ENCODE measurements at places on chromosomes 1 and 21.
A peak's percentile ranks its signal among the peaks of the same experiment; 100 is the strongest.

- DNase-seq, result no peak
Observed at GRCh38 chr1:59666106-59666505, 148.6 kb upstream of the HOOK1 start.

DNA sequence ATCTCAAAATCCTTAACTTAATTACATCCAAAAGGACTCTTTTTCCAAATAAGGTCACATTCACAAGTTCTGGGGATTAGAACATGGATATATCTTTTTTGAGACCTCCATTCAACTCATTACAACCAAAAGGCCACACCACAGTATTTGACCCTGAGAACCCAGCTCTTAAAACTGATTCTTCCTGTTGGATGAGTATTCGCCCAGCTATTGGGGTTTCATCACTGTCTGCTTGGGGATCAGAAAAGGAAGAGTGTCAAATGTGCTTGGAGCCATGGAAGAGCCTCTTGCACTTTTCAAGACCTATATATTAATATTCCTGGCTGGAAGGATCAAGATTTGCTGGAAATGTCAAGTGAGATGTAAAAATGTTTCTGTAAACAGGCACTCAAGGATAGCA is 5.4 kb upstream of the TINAGL1 start:
- no peak for DNase-seq

DNA sequence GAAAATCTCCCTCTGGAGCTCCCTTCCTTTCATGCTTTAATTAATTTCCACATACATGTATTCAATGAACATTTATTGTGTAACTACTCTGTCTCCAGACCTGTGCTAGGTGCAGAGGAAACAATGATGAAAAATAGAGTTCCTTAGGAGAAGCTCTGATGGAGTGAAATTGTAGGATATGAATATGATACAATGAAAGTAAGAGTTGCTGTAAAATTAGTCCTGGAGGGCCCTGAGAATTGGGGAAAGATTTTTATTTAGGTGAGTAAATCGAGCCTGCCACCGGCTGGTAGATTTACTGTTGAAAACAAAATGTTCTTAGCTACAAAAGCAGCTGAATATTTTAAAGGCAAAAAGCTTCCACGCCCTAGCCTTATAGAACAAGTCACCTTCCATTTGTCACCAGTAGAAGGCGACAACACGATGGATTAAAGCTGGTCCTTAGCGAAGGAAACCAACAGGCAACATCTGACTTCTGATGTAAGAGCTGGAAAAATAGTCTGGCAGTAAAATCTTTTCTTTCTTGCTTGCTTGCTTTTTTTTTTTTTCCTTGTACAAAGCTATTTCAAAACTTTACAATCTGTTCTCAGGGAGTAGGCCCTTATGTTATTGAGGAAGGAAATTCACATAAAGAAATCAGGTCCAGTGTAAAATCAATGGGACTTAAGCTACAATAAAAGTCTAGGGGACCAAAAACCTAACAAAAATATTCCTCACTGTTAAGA is 82.0 kb upstream of the ROR1 start:
- no peak for DNase-seq

- no peak for DNase-seq
Observed at GRCh38 chr1:30905916-30906620, 2.5 kb downstream of the SDC3 start.

DNA sequence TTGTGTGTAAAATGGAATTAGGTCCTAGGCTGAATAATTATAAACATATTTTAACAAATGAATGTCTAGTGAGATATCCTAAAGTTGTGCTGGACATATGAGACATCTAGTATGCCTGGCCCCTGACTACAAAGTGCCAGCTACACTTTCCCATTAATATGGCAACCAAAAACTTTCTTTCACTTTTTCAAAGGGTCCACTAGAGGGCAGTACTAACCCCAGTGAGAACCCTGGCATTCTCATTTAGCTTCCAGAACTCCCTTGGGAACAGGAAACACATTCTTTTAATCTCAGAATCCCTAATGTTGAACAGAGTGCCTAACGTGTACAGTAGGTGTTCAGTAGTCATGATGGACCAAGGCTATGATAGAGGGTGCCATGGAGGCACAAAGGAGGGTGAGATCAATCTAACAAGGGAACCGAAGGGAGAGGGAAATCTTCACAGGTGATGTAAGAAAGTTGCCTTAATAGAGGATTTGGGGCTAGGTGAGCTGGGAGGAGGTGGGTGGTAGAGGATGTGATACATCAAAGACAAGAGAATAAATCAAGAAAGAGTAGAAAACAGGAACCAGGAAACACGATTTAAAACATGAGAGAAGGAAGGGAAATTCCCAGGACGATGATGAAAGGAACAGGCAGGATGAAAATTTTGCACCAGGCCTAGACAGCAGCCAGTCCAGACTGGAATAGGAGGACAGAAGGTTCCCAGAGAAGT is 41.6 kb downstream of the NSL1 start:
- no peak for DNase-seq

GRCh38 chr1:35577071-35577998 is 4.2 kb downstream of the TFAP2E start:
- peak; percentile 36 for DNase-seq

DNA sequence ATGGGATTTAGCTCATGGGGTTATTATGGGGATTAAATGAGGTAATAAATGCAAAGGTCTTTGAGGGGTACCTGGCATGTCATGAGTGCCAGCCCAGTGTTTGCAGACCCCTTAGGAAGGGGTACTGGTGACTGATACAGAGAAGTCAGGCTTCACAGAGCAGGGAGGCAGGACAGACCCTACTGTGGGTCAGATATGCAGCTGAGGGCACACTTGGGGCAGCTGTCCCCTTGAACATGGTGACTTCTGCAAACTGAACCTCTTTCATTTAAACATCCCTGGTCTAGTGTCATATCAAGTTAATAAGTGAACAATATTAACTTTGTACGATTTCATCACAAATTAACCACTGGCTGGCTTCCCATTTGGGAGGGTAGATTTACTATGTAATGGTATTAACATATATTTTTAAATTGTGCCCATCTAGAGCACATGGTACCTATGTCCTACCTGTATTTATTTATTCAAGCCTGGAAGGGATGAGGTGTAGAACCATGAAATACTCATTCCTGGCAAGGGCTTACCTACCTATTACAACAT is 25.9 kb downstream of the STPG1 start:
- no peak for DNase-seq

- DNase-seq, result no peak
Observed at GRCh38 chr21:34020983-34021553, 52.3 kb upstream of the MRPS6 start.

DNA sequence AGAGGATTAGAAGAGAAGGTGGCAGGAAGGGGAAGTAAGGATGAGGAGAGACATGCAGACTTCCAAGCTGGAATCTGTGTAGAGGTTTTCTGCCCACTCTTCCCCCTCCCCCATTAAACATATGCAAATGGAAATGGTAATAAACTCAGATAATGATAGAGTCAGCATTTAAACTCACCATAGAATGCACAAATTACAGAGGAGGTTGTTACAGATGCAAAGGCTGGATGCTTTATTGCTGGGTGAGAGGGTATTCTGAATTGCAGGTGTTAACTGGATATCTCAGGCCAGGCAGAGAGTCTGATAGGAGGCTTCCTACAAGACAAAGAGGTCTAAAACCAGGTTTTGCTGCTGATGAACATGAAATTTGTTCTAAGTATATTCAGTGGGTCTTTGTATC is 372.5 kb downstream of the SEC16B start:
- no peak for DNase-seq

- no peak for DNase-seq
Observed at GRCh38 chr1:93344886-93345632, 648 bp upstream of the DR1 start.

DNA sequence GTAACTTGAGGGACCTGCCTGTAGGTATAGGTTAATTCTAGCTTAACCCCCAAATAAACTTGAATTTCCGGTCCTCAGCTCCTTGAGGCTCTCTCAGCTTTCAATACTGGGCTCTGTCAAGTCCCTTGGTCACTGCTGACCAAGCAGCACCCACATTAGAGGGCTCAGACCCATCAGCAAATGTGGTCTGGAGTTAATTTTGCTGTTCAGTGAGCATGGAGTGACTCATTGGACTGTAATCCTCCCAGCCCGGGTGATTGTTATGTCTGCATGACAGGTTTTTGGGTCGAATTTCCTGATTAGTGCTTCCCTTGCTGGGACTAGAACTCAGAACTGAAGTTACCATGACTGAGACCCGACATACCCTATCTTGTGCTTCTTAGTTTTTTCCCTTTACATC is 130.6 kb downstream of the URB2 start:
- no peak for DNase-seq

- no peak for DNase-seq
Observed at GRCh38 chr1:20348326-20348915, 57.7 kb downstream of the VWA5B1 start.

- no peak for DNase-seq
Observed at GRCh38 chr1:34918386-34918976, 11.0 kb downstream of the DLGAP3 start.

- no peak for DNase-seq
Observed at GRCh38 chr21:25428537-25428936, 178.7 kb downstream of the MRPL39 start.

- DNase-seq, result no peak
Observed at GRCh38 chr1:12249181-12249580, 19.4 kb downstream of the VPS13D start.

All from activated T-helper 9 cell treated with anti-CD3 and anti-CD28 coated beads, Interleukin-2, amount 50 U/mL, for 16 hours (primary cell).